GM19239 (cell line): ENCODE measurements at places on chromosomes 6 and 20.

GRCh38 chr20:23125625-23126191, 39.6 kb upstream of the CD93 start:
- no peak for DNase-seq

DNA sequence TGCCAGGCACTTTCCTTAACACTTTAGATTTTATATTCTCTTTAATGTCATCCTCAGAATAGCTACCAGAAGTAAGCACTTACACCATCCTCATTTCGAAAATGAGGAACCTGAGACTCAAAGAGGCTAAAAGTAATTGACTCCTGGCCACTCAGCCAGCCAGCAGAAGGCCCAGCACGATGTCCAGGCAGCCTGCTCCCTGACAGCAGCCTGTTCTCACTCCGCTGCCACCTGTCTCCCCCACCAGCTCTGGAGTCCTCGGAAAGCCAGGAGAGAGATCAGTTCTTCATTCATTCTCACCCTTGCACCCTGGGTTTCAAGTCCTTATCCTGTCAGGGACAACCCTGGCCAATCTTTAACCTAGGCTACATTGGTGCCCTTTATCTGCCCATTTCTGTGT, 174.0 kb downstream of the SASH1 start:
- no peak for DNase-seq

GRCh38 chr6:139860203-139860602, 485.8 kb upstream of the CITED2 start:
- DNase-seq, result no peak

- no peak for DNase-seq
These were observed 28.2 kb downstream of the NDRG3 start for GRCh38 chr20:36717657-36718056.

GRCh38 chr6:65780691-65781090, 73.7 kb upstream of the EYS start:
- no peak for DNase-seq

- DNase-seq, result no peak
These were observed 2.3 kb downstream of the CCND3 start for GRCh38 chr6:41939176-41939847.

DNA sequence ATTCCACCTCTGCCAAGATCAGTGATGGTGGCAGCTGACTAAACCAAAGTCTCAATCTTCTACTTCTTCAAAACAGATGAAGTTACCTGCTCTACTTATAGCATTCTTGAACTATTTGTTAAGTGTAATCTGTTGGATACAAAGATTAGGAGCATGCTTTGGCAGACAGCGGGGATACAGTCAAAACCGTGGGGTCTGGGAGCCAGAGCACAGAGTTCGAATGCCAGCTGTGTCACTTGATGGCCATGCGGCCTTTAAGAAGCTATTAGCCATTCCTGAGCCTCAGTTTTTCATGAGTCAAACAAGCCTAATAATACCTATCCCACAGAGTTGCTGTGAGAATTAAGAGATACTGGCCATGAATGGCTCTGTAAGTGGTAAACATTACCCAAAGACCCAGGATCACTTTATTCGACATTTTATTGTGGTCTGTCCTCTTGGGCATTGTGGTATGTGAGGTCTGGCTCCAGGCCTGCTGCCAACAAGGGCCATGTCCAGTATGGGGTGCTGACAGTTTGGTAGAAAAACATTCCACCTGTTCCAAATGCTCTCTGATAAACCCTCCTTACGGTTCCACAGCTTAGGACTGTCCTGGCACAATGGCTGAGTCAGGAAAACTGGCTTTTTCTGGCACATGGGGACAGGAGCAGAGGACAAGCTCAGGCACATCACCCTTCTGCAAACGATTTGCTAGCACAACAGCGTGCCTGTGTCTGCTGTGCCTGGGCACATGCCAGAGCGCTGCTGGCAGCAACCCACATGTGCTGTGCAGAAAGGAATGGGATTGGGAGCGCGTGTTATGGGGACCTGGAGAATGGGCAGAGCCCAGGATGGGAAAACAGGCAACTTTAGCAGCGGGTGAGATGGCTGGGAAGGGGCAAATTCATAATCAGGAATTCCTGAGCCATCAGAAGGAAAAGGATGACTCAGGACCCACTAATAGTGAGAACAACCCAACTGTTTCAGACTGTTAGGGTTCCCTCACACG, 15.7 kb upstream of the FAM83C start:
- DNase-seq, result no peak

DNA sequence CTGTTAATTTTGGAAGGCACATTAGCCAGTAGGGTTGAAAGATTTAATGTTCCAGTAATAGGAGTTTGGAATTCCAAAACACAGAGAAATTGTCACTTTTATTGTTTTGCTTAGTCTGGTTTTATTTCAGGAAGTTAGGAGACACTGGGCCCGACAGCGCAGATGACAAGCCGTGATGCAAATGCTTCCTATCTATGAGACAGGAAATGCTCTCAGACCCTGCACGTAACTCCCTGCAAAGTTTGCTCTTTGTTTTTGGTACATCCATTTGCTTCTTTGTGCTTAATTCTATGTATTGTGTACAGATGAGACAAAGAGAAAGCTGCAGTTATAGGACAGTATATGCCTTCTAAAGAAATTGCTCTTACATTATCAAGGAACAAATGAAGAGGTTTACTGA, 201.6 kb upstream of the SGK1 start:
- no peak for DNase-seq

GRCh38 chr6:89315249-89315885, at the start of gene GABRR2:
GABRR2 (minus strand) TSS chr6:89315299; CDS start chr6:89315165, 134 bp downstream.
- DNase-seq, result no peak

DNA sequence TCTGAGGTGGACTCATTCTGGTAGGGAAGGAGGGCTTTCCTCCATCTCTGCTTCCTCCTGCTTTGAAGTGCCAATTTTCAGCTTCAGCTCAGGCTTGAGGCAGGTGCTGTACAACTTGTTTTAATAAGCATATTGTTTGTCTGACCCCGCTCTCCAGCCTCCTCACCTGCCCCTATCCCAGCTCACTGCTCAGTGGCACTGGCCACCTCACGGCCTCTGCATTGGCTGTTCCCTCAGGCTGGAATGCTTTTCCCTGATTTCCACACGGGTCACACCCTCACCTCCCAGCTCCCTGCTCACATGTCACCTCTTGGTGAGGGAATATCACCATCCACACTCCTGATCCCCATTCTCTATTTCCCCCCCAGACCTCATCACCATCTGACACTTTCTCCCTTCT, 14.3 kb downstream of the AARS2 start:
- no peak for DNase-seq

DNA sequence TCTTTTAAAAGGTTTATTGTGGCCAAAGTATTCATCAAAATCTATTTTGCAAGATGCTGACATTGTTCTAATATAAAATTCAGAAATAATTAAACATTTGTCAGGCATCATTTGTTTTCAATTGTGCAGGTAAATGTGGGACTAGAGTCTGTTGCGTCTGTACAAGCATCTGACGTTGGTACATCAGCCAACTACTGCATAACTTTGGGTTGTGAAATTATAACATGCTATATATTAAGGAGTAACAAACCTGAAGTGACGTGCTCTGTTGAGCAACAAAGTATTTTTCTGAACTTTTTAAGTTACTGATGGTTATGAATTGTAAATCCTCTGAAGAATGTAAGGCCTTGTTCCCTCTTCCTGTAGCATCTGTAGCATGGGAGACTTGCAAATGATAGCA, 66.0 kb downstream of the RNF182 start:
- no peak for DNase-seq

- no peak for DNase-seq
These were observed 5.6 kb downstream of the ARID1B start for GRCh38 chr6:156782691-156783320.

- no peak for DNase-seq
These were observed 115.0 kb downstream of the KIF6 start for GRCh38 chr6:39610221-39610620.

- no peak for DNase-seq
These were observed 40.3 kb downstream of the PRDM1 start for GRCh38 chr6:106126482-106126881.

DNA sequence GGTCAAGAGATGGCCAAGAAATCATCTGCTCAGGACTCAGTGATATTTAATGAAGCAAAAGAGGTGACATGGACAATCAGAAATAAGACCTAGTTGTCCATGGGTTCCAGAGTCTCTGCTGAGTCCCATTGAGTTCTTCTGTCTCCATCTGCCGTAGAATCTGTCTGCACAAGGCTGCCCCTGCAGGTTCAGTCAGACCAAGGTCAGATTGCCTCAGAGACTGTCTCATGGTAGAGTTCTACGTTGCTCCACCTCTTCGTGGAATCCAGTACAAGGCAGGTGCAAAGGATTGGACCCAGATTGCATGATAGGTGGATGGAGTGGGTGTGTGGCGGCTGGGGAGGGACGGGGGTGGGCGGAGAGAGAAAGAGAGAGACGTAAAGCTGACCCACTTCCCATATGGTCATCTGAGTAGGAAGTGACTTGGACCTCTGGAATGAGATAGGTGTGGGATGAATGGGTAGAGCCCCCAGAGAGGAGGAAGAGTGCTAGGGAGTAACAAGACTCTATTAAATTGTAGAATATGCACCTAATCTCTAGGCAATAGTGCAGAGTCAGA, 75.3 kb downstream of the SOBP start:
- DNase-seq, result no peak

DNA sequence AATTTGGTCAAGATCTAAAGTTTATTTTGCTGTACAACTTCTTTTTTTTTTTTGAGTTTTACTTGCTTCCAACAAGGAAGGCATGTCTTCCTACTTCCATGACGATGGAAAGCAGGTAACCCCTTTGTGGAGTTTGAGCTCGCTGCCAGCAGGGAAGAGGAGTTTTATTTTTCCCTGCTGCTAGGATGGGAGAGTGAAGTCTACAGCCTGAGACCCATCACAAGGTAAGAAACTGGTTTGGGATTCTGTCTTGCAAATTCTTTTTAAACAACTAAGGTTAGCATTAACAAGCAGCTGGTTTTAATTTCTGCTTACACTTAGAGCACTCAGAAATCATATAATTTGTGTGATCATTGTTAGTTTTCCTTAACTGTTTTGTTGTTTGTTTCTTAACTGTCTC, 108.0 kb upstream of the MAP3K4 start:
- no peak for DNase-seq

DNA sequence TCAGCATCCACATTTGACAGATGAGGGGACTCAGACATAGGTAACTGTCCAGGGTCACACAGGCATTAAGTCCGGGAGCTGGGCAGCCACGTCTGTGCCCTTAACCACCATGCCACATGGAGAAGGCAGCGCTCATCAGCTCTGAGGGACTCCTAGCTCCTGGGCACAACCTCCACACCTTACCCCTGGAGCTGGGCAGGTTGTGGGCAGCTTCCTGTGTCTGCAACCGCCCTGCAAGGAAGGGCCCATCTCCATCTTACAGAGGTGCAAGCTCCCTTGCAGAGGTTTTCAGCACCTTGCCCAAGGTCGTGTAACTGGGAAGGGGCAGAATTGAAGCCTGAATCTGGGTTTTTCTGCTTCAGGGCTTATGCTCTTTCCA, 7.9 kb downstream of the CCDC167 start:
- no peak for DNase-seq

- DNase-seq, result no peak
These were observed 1.3 kb upstream of the NDUFAF4 start for GRCh38 chr6:96899019-96899418.

DNA sequence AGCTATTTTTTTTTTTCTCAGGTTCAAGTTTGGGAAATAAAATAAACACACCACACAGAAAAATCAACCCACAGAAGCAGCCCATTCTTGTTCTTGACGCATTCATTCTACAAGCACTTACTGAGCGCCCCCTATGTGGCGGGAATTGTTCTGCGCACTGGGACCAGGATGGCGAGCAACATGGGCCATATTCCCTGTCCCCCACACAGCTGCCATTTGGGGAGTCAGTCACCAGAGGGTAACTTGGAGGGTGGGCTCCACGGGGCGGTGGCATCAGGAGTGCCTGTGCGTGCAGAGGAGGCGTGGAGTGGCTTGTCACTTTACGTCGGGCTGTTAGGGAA, 185.0 kb upstream of the PDE10A start:
- no peak for DNase-seq

DNA sequence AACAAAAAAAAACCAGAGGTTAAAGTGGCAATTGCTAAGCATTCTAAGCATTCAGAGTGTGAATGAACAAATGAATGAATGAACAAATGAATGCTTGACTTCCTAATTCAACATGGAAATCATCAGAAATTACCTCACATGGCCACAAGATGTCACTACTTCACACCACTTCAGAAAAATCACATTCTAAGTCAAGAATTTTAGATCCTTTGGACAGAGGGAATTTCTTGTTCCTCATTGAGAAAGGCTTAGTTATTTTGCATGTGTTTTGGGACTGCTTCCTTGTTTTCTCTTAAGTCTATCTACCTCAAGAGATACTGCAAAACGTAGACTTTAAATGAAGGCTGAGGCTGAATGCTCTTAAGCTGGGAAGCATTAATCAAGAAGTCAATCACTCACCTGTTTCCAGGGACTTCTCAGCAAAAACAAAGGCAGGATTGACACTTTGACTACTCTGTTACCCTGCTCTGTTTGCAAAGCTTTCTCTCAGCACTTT, 120.2 kb downstream of the MBOAT1 start:
- no peak for DNase-seq

DNA sequence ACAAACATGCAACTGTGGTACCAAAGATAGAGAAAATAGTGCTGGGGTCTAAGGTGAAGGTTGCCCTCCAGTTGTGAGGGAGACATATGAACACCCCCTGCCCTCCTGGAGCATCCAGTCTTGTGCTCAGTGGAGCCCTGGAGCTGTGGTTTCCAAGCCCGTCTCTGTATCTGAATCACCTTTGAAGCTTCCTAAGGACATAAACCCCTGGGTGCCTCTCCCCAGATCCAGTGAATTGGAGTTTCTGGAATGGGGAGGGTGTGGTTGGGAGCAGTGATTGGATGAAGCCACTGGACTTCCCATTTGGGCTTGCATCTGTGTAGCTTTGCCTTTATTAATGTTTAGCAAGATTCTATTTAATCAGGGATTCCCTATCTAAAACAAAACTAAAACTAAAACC, 22.4 kb upstream of the E2F3 start:
- no peak for DNase-seq

- no peak for DNase-seq
These were observed 27.1 kb downstream of the ID4 start for GRCh38 chr6:19864285-19864684.

- DNase-seq, result no peak
These were observed 8.7 kb upstream of the GTF3C6 start for GRCh38 chr6:110949679-110950285.

GRCh38 chr6:21128601-21129000, 464.9 kb upstream of the SOX4 start:
- DNase-seq, result no peak

DNA sequence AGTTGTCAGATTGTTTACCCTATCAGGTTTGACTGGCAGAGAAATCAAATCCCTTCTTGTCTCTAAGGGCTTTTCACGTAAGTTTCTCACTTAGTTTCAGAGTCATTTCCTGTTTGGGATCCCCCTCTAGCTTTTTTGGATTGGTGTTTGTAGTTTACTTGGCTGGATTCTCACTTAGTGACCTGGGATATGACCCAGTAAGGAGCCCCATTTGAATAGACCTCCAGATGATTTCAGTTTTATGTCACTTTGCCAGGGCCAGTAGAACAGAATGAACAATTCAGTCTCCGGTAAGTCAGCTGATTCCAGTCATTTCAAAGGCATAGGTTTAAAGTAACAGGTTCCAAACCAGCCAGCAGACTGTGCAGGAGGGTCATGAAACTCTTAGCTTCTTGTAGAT, 8.2 kb downstream of the FAM135A start:
- DNase-seq, result no peak
